ENCODE measurements at places on chromosomes 7 and 10.

DNA sequence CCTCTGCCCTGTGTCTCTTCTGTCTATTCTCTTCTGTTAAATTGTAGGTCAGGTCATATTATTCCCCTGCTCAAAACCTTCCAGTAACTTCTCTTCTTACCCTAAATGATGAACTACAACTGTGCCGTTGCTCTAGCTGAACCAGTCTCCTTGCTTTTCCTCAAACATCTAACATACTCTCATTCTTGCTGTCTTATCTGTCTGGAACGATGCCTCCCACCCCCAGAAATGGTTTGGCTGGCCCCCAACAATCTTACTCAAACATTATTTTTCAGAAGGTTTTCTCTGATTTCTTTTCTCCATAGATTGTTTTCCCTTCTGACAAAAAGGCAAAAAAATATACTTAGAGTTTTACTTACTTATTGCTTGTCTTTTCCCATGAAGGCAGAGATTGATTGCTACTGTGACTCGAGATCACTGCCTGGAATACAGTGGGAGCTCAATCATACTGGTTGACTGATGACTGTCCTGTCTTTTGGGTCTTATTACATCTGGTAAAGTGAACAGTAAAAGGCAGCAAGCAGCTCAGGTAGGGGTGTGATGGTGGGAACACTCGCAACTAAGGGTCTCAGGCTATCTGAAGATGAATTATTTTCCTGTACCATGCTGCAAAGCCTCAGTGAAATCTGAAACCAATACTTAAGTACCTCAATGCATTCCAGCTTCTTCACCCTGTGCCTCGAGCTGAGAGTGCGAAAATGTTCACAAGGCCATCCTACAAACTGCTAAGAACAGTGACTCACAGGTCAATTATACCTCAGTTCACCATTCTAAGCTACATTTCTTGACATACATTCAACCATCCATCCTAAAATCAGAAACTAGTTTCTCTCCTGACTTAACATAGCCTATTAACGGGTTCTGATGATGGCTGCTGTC is 67.6 kb downstream of the DNMBP start:
- DNase-seq, result no peak

- no peak for DNase-seq
These were observed 32.6 kb upstream of the AP5Z1 start for GRCh38 chr7:4742852-4743251.

- DNase-seq, result peak; percentile 22
These were observed 399.5 kb upstream of the ANKRD30A start for GRCh38 chr10:36725581-36726520.

DNA sequence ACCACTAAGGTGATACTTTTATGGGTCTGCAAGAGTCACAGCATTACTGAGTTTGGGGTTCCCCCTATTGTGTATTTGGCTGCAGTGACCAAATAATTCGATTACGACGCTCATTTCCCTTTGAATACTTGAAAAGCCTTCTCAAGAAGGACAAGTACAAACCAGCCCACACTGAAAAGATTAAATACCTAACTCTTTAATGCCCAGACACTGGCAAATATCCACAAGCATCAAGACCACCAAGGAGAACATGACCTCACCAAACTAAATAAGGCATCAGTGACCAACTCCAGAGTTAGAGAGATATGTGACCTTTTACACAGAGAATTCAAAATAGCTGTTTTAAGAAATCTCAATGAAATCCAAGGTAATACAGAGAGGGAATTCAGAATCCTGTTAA is 31.8 kb upstream of the SFTPD start:
- DNase-seq, result no peak

DNA sequence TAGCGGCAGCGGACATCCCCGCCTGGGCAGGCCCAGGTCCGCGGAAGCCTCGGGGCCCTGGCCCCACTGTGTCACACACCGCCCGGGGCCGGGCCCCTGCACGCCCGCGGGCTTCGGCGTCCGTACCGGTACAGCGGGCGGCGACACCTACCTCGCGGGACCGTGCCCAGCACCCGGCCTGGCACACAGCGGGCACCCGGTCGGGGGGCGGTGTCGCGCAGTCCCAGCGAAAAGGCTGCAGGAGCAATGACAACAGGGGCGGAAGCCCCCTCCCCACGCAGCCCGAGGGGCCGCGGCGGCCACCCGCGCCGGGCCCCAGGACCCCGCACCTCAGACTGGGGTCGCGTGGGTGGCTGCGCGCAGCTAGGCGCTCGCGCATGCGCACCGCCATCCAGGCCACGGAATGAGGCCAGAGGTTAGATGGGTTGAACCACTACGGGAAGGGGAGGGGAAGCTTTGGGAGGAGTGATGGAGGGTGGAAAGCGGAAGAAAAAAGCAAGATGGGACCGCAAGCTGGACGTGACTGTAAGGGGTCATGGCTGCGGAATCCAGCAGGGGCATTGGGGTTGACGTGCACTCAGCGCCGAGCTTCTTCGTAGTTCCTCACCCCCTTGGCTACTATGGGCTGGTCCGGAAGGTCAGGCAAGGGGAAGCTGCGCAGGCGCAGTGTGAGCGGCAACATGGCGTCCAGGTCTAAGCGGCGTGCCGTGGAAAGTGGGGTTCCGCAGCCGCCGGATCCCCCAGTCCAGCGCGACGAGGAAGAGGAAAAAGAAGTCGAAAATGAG is at the start of the genes BCCIP and UROS:
Gene BCCIP (plus strand): TSS at position 669 of the 785 bp plus-strand sequence. CDS start 12 bp downstream, at position 681.
Gene UROS (minus strand): TSS at position 381 of the 785 bp plus-strand sequence. CDS start 6,759 bp downstream, outside the sequence.
- DNase-seq, result peak; percentile 89

- no peak for DNase-seq
These were observed 102.4 kb downstream of the KAT6B start for GRCh38 chr10:74928742-74929191.

GRCh38 chr10:52956461-52956860 is 183.9 kb upstream of the MBL2 start:
- DNase-seq, result no peak

Measured in GDM1 (cell line).